Activated CD4-positive, alpha-beta T cell treated with anti-CD3 and anti-CD28 coated beads, Interleukin-2, amount 10 ng/mL, durations not matched to agents 24 days and 14 days (primary cell): ENCODE measurements at places on chromosomes 1 and 21. TPM values are rescaled to one million over a fixed set of nuclear protein-coding genes. Genes with fewer than 3 reads are reported as not detected.

DNA sequence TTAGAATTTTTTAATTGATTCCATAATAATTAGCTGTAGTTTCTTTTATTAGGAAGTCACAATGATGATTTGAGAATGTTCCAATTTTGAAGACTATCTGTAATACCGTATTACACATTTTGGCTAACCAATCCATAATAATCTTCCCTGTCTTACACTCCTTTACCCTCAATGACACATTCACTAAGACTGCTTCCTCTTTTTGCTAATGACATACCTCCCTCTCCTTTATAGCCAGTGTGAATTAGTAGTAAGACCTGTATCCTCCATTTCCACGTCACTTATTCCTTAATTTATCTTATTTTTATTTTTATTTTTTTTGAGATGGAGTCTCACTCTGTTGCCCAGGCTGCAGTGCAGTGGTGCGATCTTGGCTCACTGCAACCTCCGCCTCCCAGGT, 10.1 kb downstream of the KDM1A start:
- no peaks in the 10 kb centered on the region for H3K27me3 ChIP-seq
- no peak overlapping the region for H3K4me3 ChIP-seq
- peaks cover 7% of the 10 kb centered on the region for H3K36me3 ChIP-seq
- no peak overlapping the region for H3K27ac ChIP-seq

RAB4A gene
- 30.7 and 34.8 TPM in 2 replicates for total RNA-seq

- no peak overlapping the region for H3K27ac ChIP-seq
- H3K4me3 ChIP-seq = no peak overlapping the region
- H3K4me1 ChIP-seq = peaks cover 16% of the 10 kb centered on the region
- no peaks in the 10 kb centered on the region for H3K36me3 ChIP-seq
These were observed 108.1 kb downstream of the C1orf21 start for GRCh38 chr1:184494929-184495328.

SLC16A4 gene
- 0.43 and 0.44 TPM in 2 replicates for total RNA-seq

DNA sequence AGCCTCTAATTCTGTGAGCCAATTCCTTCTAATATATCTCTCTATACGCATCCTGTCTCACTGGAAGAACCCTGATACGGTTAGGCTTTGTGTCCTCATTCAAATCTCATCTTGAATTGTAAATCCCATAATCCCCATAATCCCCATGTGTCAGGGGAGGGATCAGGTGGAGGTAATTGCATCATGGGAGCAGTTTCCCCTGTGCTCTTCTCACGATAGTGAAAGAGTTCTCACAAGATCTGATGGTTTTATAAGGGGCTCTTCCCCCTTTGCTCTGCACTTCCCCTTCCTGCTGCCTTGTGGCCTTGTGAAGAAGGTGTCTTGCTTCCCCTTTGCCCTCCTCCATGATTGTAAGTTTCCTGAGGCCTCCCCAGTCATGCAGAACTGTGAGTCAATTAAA, 116.1 kb downstream of the MRPS6 start:
- peak overlapping the region; percentile 88 for H3K27ac ChIP-seq
- peak; percentile 46 for DNase-seq
- peaks cover 35% of the 10 kb centered on the region for H3K4me1 ChIP-seq
- no peak overlapping the region for H3K4me3 ChIP-seq

ILDR2 gene
- 10.3 and 12.5 TPM in 2 replicates for total RNA-seq

DNA sequence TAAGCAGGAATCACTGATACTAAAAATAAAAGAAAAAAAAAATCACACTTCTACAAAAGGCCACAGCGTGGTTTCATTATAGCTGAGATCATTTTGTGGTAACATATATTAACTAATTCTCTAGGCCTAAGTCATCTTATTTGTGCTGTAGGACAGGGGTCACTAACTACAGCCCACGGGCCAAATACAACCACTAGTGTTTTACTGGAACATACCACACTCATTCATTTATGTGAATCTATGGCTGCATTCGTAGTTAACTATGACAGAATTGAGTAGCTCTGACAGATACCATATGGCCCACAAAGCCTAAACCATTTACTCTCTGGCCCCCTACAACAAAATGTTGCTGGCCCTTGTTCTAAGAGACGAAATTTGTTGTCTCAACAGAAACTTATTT, 224.4 kb downstream of the VAV3 start:
- H3K36me3 ChIP-seq = no peaks in the 10 kb centered on the region
- DNase-seq = no peak
- no peaks in the 10 kb centered on the region for H3K27me3 ChIP-seq
- H3K4me3 ChIP-seq = no peak overlapping the region
- H3K4me1 ChIP-seq = no peaks in the 10 kb centered on the region
- no peak overlapping the region for H3K27ac ChIP-seq

DNA sequence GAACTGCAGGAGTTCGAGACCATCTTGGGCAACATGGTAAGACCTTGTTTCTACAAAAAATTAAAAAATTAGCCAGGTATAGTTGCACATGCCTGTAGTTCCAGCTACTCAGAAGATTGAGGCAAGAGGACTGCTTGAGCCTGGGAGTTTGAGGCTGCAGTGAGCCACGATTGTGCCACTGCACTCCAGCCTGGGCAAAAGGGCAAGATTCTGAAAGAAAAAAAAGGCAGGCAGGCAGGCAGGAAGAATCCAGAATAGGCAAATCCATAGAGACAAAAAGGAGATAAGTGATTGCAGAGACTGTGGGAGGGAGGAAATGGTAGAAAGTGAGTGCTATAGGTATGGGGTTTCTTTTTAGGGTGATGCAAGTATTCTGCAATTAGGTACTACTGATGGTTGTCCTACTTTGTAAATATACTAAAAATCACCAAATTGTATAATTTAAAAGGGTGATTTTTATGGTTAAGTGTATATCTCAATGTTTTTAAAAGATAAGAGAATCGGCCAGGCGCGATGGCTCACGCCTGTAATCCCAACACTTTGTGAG, 29.4 kb downstream of the ZZZ3 start:
- H3K27ac ChIP-seq = no peak overlapping the region
- no peak overlapping the region for H3K4me3 ChIP-seq
- H3K4me1 ChIP-seq = peaks cover 5% of the 10 kb centered on the region
- no peak for DNase-seq

GRCh38 chr21:40130476-40130875, 263.2 kb downstream of the PCP4 start:
- no peak overlapping the region for H3K4me3 ChIP-seq
- no peak overlapping the region for H3K27ac ChIP-seq
- no peaks in the 10 kb centered on the region for H3K36me3 ChIP-seq
- no peaks in the 10 kb centered on the region for H3K4me1 ChIP-seq
- DNase-seq = no peak

- no peaks in the 10 kb centered on the region for H3K27me3 ChIP-seq
- DNase-seq = peak; percentile 94
- H3K4me3 ChIP-seq = peak overlapping the region; percentile 69
- H3K4me1 ChIP-seq = peaks cover 43% of the 10 kb centered on the region
These were observed 25.0 kb downstream of the CD244 start for GRCh38 chr1:160837558-160838205.

DNA sequence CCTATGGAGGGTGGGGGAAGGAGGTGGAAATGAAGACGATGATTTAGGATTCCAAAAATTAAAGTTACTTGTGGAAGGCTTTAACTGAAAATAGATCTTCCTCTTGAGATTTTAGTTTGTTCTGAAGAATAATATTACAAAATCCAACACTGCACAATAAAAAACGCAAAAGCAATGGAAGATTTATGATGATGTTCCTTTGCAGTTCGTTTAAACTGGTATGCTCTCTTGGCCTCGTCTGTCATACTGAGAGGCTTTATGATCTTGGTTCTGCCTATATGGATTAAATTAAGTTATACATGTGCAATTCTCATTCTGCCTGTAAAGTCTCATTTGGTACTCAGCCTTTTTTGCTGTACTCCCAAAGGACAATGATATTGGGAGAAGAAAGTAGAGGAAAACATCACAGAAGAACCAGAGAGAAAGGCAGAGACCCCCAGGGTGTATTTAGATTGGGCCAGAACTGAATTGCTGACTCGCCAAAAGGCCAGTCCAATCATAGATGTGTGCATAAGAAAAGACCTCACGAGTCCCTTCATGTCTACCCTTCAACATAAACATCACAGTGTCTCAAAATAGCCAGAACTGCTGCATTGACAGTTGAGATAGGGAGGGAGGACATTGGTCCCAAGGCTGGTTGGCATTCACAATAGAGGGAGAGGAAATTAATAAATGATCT, 188.6 kb downstream of the GREM2 start:
- no peaks in the 10 kb centered on the region for H3K4me1 ChIP-seq
- H3K27me3 ChIP-seq = no peaks in the 10 kb centered on the region
- H3K4me3 ChIP-seq = no peak overlapping the region
- H3K27ac ChIP-seq = no peak overlapping the region

DNA sequence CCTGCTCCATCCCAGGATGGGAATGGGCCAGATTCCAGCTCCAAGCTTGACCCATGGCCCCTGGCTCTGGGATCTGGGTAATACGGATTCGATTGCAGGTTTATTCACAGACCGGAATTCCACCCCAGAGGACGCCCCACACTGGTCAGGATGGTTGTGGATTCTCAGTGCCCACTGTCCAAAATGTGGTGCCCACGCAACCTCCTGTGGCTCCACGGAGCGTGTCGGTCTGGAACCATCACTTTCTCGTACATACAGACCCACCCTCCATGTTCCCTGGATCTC, 31.6 kb downstream of the KRTAP10-1 start:
- H3K27me3 ChIP-seq = no peaks in the 10 kb centered on the region
- no peak for DNase-seq

SLC1A7 gene
- total RNA-seq = not detected in 2 replicates

DNA sequence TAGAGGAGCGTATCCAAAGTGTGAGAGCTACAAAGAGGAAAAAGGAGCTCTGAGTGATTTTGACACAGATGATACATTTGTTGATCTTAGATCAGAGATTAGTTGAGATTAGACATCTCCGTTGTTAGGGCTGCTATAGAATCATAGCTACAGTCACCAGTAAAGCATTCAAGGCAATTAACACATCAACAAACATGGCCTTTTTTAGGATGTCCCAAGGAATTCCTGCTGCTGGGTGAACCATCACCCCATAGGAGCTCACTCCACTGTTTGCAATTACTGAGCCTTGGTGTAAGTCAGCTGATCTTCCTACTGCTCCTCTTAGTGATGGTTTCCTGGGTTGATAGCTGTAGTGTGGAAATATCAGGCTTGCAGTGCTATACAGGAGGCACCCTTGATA, 6.7 kb upstream of the RSRP1 start:
- no peaks in the 10 kb centered on the region for H3K36me3 ChIP-seq
- DNase-seq = no peak
- peaks cover 3% of the 10 kb centered on the region for H3K27me3 ChIP-seq
- H3K4me3 ChIP-seq = no peak overlapping the region
- no peak overlapping the region for H3K27ac ChIP-seq

TRIM67 gene
- not detected in 2 replicates for total RNA-seq

CYP4X1 gene
- total RNA-seq = not detected in 2 replicates

DNA sequence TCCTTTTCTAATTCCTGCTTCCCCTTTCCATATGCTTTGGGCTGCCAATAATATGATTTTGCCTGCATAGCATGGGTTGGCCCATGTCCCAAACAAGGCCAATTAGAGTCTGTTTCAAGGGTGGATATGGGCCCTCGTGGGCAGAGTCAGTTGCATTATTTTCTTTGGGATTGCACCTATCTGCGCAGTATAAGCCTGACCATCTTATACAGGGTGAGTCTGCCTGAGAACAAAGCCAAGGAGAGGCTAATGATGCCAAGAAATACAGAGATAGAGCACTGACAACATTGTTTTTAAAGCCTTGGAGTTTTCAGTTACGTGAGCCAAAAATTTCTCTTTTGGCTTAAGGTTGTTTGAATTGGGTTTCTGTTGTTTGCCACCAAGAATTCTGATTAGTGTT, 18.6 kb downstream of the OVAAL start:
- H3K4me3 ChIP-seq = no peak overlapping the region
- no peak for DNase-seq
- peaks cover 4% of the 10 kb centered on the region for H3K27me3 ChIP-seq
- no peak overlapping the region for H3K27ac ChIP-seq

- no peak overlapping the region for H3K27ac ChIP-seq
- peaks cover 23% of the 10 kb centered on the region for H3K27me3 ChIP-seq
- no peaks in the 10 kb centered on the region for H3K36me3 ChIP-seq
These were observed 23.5 kb downstream of the CYP4A22 start for GRCh38 chr1:47160716-47161115.

DNA sequence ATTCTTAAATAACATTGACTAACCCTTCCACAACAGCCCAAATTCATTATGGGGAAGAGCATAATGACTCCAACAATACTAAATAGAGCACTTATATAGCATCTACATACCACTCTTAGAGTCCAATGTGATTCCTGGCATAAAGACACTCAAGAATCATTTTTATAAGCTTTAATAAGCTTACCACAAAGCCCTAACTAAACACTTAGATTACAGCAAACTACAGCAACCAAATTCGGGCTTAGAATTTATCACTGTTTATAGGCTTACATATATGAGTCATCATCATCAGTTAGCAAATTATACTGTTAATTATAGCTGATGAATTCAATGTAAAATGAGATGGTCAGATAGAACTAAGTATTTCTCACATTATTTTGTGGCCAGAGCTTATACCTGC, 7.3 kb downstream of the SCYL3 start:
- no peak for DNase-seq
- no peak overlapping the region for H3K27ac ChIP-seq
- H3K4me3 ChIP-seq = no peak overlapping the region

- H3K4me3 ChIP-seq = no peak overlapping the region
- H3K4me1 ChIP-seq = no peaks in the 10 kb centered on the region
- H3K27ac ChIP-seq = no peak overlapping the region
- no peak for DNase-seq
- no peaks in the 10 kb centered on the region for H3K36me3 ChIP-seq
These were observed 50.1 kb downstream of the RASAL2 start for GRCh38 chr1:178143730-178144690.

GRCh38 chr1:83698644-83699043, 300.3 kb downstream of the TTLL7 start:
- H3K4me1 ChIP-seq = peaks cover 6% of the 10 kb centered on the region
- H3K36me3 ChIP-seq = no peaks in the 10 kb centered on the region
- H3K27ac ChIP-seq = no peak overlapping the region
- no peak for DNase-seq
- H3K27me3 ChIP-seq = no peaks in the 10 kb centered on the region
